Inflammatory macrophage treated with lipopolysaccharide for 1 hour (primary cell): ENCODE measurements at places on chromosomes 5 and 9.

GRCh38 chr9:10026443-10026984 lies 586.3 kb downstream of the PTPRD start:
- no peak for DNase-seq

DNA sequence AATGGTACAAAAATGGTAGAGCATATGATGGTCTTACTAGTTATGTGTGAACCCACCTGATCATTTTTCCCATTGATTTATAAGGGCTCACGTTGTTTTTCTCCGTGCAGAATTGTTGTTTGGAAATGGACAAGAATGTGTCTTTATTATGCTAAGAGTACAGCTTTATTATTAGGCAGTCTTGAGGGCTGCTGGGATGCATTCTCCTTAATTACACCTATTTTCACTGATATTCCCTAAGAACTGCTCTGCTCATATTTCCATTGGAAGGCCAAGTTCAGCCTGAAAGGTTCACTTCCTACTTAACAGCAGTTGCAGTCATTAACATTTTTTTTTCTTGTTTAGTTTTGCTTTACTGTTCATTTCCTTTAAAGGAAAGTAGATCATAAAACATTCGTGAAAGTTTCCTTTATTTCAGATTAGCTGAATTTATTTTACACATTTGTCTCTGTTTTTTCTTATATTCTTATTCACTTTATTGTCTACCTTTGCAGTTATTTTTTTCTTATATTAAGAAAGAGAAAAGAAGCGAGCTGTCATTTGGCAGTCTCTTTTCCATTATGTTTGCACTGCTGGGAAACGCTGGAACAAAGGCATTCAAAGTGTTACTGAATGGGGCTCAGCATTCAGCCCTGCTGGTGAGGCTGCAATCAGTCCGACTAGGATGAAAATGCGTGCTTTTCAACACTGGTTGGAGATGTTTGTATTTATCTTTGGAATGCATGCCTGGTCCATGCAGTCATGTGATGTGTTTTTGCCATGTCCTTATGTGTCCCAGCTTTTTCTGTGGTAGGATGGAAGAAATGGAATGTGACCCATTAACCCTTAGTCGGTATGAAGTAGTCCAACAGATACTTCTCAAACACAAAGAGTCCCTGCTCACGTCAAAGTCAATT lies 602.7 kb upstream of the ZNF608 start:
- no peak for DNase-seq

DNA sequence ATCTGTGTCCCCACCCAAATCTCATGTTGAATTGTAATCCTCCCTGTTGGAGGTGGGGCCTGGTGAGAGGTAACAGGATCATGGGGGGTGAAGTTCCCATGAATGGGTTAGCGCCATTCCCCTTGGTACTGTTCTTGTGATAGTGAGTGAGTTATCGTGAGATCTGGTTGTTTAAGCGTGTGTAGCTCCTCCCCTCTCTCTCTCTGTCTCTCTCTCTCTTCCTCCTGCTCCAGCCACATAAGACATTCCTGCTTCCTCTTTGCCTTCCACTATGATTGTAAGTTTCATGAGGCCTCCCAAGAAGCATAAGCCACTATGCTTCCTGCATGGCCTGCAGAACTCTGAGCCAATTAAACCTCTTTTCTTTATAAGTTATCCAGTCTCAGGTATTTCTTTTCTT lies 28.8 kb downstream of the C5orf15 start:
- DNase-seq = no peak

GRCh38 chr5:52837591-52838001 lies 49.9 kb downstream of the ITGA1 start:
- no peak for DNase-seq

DNA sequence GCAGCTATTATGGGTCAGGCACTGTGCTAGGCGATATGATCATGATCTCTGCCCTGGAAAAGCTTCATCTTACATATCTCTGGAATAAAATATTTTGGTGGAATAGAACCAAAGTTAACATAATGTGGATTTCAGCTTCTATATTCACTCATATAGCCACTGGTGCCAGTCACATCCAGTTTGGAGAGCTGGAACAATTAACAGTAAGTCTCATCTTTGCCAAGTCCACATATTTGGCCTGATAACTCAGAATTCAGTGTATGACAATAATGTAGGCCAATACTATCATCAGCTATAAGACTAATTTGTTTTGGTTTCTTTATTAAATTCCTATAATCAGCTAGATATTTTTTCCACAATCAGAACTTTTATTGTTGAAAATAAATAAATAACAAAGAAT lies 5.9 kb upstream of the FAM13B start:
- DNase-seq = no peak

GRCh38 chr9:2559192-2560152 lies 62.1 kb upstream of the VLDLR start:
- no peak for DNase-seq

DNA sequence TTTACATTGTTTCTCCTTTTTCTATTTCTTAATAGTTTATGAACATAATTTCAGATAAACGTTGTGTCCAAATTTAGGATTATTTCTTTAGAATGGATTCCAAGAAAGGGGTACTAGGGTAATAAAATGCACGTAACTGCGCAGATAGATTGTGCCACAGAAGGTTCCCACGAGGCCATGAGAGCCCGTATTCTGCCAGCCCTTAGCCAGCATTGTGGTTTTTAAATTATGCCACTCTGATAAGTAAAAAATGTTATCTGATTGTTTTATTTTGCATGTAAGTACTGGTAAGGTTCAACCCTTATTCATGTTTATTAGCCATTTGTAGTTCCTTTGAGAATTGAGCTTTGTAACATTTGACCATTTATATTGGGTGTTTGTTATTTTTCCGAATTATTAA lies 88.7 kb downstream of the PRKACG start:
- no peak for DNase-seq

- no peak for DNase-seq
Observed at GRCh38 chr9:70902171-70902570, 219.2 kb downstream of the TRPM3 start.

- peak; percentile 83 for DNase-seq
Observed at GRCh38 chr5:159458217-159458711, 128.0 kb upstream of the IL12B start.

GRCh38 chr5:322281-322941 lies 897 bp downstream of the AHRR start:
- DNase-seq = no peak

- DNase-seq = no peak
Observed at GRCh38 chr5:8710426-8710930, 835.4 kb downstream of the SEMA5A start.

DNA sequence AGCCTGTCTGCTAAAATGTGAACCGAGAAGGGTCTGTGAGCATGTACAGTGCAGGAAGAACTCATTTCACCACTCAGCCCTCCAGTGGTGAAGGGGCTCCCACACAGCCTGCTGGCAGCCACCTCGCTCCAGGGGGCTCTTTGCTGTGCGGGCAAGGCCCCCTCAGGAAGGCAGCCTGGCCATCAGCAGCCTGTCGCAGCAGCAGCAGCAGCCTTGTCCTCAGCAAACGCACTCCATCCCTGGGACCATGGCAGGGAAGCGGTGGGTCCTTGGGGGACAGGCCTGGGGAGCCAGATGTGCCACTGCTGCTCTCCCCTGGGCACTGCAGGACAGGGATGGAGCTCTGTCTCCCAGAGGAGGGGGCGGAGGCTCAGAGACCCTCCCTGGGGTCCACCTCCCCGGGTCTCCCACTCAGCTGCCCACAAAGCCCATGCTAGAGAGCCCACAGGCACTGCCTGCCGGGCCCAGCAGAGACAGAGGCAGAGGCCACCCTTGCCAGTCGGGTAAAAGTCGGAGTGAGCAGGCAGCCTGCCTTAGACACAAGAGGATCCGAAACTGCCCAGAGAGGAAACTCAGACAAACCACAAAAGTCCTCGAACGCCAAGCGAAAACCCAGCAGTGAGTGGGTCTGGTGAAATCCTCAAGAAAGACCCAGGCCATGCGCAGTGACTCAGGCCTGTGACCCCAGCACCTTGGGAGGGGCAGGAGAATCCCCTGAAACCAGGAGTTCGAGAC lies 8.0 kb downstream of the BRD3 start:
- DNase-seq = peak; percentile 91

- no peak for DNase-seq
Observed at GRCh38 chr9:104915049-104915448, 12.9 kb downstream of the ABCA1 start.

DNA sequence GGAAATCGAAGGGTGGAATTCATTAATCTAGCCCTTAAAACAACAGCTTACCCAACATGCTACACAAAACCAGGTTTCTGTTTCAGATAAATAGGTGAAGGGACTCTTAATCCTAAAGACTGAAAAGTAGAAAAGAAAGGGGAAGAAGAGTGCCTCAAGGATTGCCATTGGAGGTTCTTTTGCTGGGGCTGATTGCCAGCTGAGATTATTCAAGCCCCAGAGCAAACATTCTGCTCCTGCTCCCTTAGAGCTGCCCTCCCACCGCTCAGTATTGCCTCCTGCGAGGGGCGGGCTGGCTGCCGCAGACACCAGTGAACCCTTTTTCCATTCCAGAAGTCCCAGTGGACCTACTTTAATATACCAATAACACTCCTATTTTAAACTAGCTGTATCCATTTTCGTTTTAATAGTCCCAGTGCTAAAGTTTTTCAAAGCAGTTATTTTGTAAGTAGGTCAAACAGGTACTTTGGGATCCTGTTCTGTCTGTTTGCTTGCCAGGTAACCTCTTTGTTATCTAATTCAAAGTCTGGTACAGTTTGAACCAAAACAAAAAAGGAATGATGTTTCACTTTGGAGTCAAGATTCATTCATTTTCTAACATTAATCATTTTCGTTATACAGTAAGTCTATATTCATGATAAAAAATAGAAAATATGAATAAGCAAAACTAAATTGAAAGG lies 38.6 kb downstream of the HMGCS1 start:
- DNase-seq = no peak

- no peak for DNase-seq
Observed at GRCh38 chr5:144369006-144369405, 198.3 kb downstream of the KCTD16 start.

GRCh38 chr5:16383544-16384052 lies 82.0 kb downstream of the ZNF622 start:
- DNase-seq = no peak

GRCh38 chr5:17024686-17025180 lies 88.6 kb upstream of the MYO10 start:
- DNase-seq = no peak

DNA sequence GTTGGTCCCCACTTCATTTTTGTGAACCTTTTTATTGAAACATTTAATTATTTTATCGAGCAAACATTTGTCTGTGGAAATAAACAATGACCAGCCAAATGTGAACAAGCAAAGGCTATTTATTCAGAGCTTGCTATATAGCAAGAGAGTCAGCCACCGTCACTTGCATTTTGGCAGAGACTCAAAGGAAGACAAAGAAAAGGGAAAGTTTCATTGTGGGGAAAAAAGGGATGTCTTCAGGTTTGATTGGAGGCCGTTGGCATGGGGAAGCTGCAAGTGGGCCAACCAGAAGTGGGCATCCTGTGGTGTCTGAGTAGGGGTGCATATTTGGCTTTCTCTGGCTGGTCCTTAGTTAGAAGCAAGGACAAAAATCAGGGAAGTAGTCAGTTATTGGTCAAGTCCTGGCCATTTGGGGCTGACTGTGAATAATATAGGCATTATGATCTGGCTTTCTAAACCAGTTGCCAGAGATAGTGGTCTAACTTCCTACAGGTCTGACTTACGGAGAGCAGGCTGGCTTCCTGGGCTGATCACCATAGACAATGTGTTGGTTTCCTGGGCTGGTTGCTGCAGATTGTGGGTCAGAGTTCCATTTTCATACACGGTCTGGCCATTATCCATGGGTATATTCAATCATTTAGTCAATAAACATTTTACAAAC lies 16.6 kb downstream of the ENC1 start:
- DNase-seq = no peak

DNA sequence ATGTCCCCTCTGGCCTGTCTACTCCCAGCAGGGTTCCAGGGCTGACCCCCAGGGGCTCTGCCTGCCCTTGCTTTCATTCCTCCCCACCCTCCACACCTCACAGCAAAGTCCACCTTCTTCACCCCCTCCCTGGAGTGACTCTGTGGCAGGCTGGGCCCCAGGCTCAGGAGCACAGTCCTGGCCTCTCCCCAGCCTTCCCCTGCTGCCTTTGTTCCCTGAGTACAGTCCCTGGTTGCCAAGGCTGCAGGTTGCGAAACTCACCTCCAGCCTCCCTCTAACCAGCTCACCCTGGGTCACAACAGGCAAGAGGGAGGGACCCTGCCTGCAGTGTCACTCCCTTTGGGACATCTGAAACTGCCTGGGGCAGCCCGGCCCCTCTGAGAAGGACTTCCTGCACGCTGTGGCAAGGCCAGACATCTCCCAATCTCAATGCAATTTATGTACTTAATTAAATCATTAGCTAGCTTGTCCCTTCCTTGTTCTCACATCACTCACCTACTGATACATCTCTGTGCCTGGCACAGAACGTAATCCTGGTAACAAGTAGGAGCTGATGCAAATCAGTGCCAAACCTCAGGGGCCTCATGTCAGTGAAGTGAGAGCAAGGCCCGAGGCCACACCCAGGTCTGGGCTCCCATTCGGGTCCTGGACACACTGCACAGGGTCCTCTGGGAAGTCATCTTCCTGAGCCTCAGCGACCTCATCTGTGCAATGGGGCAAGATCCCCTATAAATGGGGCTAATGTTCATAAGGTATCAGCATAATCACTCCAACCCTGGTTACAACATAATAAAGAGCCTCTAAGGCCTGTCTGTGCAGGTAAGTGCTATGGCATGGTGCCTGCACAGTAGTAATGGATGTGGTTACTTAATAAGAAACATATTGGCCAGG lies 27.3 kb upstream of the TRIM14 start:
- peak; percentile 54 for DNase-seq

DNA sequence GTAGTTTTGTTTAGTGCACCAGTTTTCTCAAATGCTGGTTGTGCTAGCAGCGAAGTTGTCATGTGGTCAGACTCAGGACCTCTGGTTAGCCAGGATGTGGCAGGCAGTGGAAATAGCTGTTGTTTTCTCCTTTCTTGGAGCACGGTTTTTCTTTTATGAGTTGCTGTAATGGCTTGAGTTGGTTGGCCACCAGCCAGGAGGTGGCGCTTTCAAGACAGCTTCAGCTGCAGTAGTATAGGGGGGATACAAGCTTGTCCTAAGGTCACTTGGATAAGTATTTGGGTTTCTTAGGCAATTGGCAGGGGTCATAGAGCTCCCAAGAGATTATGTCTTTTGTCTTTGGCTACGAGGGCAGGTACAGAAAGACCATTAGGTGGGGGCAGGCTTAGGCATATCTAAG lies 274.2 kb upstream of the TARS1 start:
- DNase-seq = no peak

- DNase-seq = no peak
Observed at GRCh38 chr9:96453625-96454024, 3.7 kb downstream of the HABP4 start.

DNA sequence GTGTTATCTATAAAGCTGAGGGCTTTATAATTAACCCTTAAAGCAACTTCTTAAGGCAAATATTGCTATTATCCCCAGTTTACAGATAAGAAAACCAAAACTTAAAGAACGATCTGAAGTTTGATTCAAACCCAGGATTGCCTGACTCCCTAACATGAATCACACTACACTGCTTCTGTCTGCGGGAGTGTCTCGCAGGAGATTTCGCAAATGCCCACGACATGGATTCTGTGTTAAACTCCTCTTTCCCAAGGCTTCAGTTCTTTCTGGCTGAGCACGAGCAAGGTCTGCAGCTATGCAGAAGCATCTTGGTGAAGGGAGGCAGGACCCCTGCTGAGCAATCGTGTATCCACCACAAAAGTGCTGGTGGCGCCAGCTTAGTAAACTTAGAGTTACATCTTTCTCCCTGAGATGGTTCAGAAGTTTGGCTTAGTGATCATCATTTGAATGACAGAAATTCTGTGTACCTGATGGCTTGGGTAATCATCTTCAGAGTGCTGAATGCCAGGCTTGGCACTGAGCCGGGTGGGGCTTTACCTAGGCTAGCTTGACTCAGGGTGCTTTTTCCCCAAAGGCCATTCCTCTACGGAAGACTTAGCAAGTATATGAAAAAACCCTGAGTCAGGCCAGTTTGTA lies 81.4 kb upstream of the PIK3R1 start:
- DNase-seq = no peak
